ENCODE measurements at places on chromosomes 3 and 15.

- DNase-seq, result no peak
Observed at GRCh38 chr3:185711255-185711870, 113.5 kb downstream of the IGF2BP2 start.

DNA sequence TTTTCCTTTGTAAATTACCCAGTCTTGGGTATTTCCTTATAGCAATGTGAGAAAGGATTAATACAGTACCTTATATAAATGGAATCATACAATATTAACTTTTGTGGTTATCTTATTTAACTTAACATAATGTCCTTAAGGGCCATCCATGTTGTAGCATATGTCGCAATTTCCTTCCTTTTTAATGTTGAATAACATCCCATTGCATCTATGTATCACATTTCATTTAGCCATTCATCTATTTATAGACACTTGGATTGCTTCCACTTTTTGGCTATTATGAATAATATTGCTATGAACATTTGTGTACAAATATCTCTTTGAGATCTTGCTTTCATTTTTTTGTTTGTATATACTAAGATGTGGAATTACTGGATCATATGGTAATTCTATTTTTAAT lies 342.2 kb downstream of the PDCD6IP start:
- no peak for DNase-seq

DNA sequence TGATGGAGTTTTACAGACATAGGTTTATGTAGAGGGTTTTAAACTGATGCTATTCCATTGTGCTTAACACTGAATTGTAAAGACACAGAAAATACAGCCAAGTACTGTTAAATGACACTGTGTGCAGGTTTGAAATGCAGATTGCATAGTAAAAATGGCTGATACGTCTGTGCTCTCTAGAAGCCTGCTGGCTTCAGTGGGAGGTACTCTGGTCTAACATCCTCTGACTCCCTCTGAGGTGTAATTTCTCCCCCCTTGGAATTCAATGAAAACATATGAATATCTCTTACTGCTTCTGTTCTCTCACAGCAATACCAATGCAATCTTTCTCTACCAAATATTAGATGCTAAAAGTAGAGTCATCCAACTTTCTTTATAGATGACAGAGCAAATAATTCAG lies 176.6 kb downstream of the SLC9A9 start:
- no peak for DNase-seq

- no peak for DNase-seq
Observed at GRCh38 chr15:91461377-91461776, 361.3 kb downstream of the SV2B start.

DNA sequence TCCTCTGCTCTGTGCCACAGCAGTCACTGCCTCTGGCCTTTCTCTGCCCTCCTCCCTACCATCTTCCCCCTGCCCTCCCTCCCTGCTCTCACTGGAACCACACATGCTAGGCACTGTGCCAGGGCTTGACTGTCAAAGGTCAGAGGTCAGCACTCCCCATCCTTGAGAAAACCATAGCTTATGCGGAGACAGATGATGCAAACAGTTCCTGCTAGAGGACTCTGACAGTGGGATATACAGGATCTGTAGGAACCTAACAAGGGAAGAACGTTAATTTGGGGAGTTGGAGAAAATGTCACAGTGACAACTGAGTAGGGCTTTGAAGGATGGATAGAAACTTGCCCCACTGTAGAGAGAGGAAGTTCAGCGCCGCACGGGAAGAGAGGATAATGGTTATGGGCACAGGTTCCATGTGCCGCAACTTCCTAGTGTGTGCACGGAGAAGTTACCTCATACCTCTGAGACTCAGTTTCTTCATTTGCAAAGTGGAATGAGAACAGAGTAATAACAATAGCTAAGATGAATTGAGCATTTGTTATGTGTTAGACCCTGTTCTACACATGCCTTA lies 29.3 kb upstream of the XYLB start:
- DNase-seq, result no peak

DNA sequence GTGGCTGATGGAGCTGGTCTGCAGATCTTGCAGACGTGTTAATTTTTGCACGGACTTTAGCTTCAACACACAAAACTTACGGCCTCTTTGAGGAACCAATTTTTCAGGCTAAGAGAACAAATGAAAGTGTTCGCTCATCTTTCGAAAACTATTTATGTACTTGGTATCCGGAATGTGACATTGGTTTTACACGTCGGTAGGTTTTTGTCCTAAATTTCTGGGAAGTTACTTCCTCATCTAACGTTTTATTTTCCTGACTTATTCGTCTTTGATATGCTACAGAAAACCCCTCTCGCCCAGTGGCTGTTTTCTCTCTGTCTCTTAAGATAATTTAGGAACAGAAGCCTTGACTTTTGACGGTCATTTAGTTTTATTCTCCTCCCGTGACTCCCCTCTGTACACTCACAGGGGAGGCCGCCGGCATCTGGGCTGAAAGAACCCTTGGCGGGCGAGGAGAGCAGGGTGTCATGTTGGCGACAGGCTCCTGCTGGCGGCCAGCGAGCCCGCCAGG lies 834 bp upstream of the GREM1 start:
- DNase-seq, result no peak

- DNase-seq, result no peak
Observed at GRCh38 chr15:68784206-68784605, 36.5 kb downstream of the ANP32A start.

- DNase-seq, result no peak
Observed at GRCh38 chr3:40723083-40723660, 198.4 kb downstream of the ZNF621 start.

DNA sequence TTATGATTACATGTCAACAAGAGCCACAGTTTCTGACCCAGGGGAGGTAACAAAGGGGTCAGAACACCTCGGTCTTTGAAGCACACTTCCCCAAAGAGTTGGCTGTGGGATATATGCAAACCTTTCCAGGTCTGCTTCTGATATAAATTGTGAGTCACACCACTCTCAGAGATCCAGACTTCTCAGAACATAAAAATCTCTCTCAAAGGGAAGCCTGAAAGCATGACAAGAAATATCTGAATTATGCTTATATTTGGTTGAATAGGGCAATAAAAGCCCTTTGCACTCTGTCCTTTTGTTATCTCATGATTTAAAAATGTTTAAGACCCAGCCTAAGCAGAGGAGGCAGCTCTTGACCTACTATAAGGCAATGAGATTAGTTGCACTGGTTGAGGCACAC lies 56.8 kb downstream of the MYH15 start:
- no peak for DNase-seq

GRCh38 chr15:62656071-62656470 lies 386.5 kb upstream of the TPM1 start:
- DNase-seq, result no peak

GRCh38 chr3:68866157-68866556 lies 66.2 kb downstream of the TAFA4 start:
- no peak for DNase-seq

- no peak for DNase-seq
Observed at GRCh38 chr15:89794627-89795241, 18.6 kb downstream of the MESP2 start.

GRCh38 chr15:25930931-25931330 lies 67.8 kb upstream of the ATP10A start:
- DNase-seq, result no peak
